Kidney (tissue), 22 donors: ENCODE measurements at places on chromosomes 4 and X. TPM values are rescaled to one million over a fixed set of nuclear protein-coding genes. Genes with fewer than 3 reads are reported as not detected.

The PNMA6A gene
- 4.2 TPM for total RNA-seq

GRCh38 chr4:142126890-142127497 is 490.6 kb downstream of the IL15 start:
- DNase-seq = peak; percentile 83

The GUCY1A1 gene
- total RNA-seq = 64.6 TPM

DNA sequence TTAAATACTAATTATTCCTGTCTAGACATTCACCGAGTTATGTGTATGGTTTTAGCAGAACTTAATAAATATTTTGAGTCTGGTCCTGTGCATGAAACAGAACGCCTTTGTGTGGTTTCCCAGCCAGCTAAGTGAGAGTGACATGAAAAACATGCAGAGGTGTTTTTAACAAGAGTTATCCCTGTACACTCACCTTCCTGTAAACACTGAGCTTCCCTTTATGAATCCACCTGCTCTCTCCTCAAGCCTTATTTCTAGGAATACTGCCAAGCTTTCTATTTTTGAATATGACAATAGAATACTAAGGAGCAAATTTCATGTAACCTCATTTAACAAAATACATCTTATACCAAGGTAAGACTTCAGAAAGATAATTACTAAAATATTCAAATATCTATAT is 270.3 kb upstream of the CTSO start:
- DNase-seq = no peak

DNA sequence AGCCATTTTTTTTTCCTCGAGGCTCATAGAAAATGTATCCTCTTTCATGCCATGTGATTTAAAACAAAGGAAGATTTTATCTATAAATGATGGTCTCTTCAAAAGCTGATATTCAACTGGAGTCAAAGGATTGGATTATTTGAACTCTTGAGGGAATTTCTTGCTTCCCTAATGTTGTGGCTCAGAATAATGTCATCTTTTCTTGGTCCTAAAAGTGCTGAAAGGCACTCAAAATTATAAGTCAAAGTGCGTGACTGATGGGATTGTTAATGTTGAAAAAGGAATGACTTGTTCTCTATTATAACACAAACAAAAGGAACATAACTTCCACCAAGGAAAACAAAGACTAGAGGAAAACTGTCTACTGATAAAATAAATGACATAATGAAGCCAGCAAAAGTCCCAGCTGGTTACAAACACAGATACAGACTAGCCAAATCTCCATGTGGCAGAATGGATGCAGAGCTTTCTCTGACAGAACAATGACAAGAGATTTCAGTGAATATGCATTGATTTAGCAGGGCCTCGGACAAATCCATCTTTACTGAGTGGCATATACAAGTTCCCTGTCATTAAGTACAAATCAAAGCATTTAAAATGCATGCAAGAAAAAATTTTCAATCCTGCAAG is 552.6 kb downstream of the GBA3 start:
- DNase-seq = no peak

- no peak for DNase-seq
Observed at GRCh38 chr4:44791831-44792230, 65.5 kb upstream of the GNPDA2 start.

GRCh38 chr4:74376888-74377483 is 12.0 kb downstream of the EREG start:
- peak; percentile 73 for DNase-seq

DNA sequence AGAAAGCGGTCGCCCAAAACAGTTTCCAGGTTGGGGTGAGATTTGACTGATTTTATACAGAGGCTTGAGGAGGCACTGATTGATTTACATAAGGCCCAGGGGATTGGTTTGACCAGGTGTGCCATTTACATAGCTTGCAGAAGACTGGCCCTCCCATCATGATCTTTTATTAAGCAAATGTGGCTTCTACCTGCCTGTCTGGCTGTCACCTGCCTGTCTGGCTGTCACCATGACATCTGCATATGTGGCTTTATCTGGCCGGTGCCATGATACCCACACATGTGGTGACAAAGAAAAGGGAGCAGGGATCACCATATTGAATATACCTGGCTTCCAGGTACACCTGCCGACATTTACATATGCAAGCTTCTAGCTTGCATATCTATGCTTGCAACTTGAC is 17.0 kb upstream of the CDS1 start:
- DNase-seq = no peak

The CENPI gene
- 0.66 TPM for total RNA-seq

- DNase-seq = peak; percentile 68
Observed at GRCh38 chr4:82360298-82361177, 13.3 kb downstream of the HNRNPD start.

- DNase-seq = no peak
Observed at GRCh38 chr4:129379429-129379828, 283.5 kb downstream of the C4orf33 start.

GRCh38 chr4:176367771-176368465 is 48.2 kb downstream of the SPCS3 start:
- DNase-seq = no peak

GRCh38 chr4:64781737-64782326 is 372.6 kb upstream of the TECRL start:
- DNase-seq = no peak

The KIAA1210 gene
- 0.03 TPM for total RNA-seq

- no peak for DNase-seq
Observed at GRCh38 chrX:155535866-155536265, 76.9 kb downstream of the TMLHE start.

The CACNA1F gene
- 0.25 TPM for total RNA-seq

DNA sequence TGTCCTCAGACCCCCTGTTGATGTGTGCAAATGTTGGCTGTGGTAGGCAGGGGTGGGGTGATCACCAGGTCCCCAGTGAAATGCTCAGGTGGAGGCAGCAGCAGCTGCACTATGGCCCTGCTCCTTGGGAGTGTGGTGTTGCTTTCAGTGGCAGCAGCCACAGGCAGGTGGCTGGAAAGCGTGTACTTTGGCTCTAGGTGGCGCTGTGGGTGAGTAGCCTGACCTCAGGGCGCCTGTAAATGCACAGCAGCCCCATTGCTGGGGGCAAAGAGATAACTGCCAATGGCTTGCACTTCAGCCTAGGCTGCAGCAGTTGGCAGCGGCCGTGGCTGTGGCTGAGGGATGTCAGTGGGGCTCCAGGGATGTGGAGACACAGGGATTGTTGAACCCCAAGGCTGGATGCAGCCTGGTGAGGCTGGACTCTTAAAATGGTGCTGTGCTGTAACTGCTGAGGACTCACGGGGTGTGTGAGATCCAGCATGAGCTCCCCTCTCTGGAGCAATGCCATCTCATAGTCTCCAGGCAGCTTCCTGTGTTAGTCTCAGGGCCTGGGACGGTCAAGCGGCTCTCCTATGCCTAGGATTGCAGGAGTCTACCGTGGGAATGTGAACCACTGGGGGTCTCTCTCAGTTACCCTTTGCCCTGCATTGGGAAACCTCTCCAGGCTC is 421.7 kb upstream of the HTR2C start:
- DNase-seq = no peak

The SLC25A53 gene
- 12.1 TPM for total RNA-seq

DNA sequence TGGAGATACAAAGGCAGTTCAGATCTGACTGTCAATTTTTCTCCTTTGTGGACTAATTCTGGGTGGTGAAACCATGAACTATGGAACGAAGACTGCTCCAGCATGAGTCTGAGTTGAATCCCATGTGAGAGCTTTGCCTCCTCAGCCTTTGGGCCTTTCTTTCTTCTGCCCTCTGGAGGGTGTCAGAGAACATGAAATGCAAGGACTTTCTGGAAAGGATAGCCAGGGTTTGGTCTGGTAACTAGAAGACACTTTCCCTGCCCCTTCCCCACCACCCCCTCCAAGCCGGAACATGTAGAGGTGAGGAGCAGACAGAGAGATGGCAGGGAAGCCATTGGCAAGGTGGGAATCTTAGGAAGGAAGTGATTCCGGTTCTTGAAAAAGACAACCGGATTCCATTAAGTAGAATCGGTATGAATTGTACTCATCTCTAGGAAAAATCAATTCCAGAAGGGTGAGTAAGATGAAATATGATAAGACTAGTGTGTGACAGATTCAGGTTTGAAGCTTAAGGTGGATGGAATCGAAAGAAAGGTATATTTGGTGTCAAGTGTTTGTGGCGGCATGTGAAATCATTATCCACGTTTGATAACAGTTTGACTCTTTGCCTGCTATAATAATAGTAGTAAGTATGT is 19.0 kb downstream of the FHL1 start:
- DNase-seq = no peak

DNA sequence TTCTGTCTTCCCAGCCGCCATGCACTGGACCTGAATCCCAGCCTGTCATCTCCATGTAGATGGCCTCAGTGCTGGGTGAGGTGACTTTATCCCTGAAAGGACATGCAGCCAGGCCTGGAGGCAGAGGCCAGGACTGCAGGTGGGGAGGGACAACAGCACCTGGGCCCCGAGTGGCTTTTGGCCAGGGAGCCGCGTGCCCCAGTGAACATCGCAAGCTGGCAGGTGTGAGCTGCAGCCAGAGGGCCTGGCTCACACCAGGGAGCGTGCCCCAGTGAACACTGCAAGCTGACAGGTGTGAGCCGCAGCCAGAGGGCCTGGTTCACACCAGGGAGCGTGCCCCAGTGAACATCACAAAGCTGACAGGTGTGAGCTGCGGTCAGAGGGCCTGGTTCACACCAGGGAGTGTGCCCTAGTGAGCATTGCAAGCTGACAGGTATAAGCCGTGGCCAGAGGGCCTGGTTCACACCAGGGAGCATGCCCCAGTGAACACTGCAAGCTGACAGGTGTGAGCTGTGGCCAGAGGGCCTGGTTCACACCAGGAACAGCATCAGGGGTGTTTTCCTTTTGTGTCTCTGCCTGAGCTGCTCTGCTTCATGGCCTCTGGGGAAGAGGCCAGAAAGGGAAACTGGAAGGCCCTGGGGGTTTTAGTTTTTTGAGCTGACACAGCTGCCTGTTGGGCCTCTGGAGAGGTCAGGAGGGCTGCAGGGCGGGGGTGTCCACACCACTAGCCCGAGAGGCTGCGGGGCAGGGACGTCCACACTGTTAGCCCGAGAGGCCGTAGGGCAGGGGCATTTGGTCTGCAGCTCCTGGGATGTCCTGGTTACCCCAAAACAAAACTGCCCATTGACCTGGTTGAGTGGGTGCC is 22.7 kb upstream of the PSAPL1 start:
- DNase-seq = no peak

- DNase-seq = no peak
Observed at GRCh38 chr4:113823291-113823659, 61.7 kb upstream of the CAMK2D start.

The RELL1 gene
- 38.4 TPM for total RNA-seq

- DNase-seq = no peak
Observed at GRCh38 chrX:9864011-9864410, 77.8 kb downstream of the SHROOM2 start.

GRCh38 chr4:132123870-132124623 is 1025.0 kb upstream of the PCDH10 start:
- no peak for DNase-seq

The SRPK3 gene
- 1.1 TPM for total RNA-seq

DNA sequence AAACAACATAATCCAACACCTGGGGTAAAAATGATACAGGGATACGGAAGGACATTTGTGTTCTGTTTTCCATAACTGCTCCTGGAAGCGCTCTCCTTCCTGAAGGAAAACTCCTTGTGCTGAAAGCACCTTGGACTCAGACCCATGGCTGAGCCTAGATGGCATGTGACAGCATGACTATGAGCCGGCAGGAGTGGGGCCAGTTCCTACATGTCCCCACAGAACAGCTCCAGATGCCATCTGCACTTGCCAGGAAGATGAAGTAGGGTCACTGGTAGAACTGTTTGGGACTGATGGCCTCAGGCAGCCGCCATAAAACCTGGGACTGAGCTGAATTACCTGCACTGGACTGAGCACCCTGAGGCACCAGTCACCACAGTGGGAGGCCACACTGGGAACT is 56.0 kb upstream of the BCLAF3 start:
- no peak for DNase-seq

DNA sequence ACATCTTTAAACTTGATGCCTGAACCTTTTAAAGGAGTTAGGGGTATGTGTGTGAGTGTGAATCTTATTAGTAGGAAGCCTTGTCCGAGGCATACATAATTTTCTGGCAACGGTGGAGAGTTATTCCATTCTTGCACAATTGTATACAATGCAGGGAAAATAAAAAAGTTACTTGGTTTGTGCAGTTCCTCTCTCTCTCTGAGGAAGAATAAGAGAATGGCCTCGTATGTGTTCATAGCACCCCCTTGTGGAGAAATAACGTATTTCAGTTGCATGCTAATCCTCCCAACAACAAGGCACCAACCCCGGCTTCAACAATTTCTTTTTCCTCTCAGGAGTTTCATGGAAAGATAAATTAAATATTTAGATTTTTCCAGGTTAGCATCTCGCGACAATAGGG is 33.7 kb upstream of the FGF13 start:
- peak; percentile 39 for DNase-seq

The TLR2 gene
- 59.5 TPM for total RNA-seq

GRCh38 chrX:2471641-2472040 is 29.1 kb downstream of the DHRSX start:
- DNase-seq = no peak

GRCh38 chr4:6307230-6307629 is 37.6 kb downstream of the WFS1 start:
- DNase-seq = no peak

DNA sequence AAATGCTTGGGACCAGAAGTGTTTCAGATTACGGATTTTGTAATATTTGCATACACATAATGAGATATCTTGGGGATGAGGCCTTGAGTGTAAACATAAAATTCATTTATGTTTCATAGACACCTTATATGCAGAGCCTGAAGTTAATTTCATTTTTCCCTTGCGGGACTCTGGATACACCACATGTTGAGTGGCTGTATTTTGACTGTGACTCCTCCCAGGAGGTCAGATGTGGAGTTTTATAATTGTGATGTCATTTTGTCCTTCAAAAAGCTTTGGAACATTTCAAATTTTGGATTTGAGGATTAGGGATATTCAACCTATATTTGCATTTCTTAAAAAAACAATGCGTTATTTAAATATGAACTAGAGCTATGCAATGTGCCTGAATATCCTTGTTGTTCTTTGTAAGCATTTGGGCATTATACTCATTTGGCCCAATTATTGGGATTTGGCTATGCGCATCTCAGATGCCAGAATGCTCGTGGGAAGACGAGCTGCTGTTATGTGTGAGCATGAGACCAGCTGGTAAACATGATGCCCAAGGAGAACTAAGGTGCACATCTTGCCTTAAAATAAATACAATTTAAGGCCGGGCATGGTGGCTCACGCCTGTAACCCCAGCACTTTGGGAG is 223.0 kb upstream of the STS start:
- DNase-seq = no peak

DNA sequence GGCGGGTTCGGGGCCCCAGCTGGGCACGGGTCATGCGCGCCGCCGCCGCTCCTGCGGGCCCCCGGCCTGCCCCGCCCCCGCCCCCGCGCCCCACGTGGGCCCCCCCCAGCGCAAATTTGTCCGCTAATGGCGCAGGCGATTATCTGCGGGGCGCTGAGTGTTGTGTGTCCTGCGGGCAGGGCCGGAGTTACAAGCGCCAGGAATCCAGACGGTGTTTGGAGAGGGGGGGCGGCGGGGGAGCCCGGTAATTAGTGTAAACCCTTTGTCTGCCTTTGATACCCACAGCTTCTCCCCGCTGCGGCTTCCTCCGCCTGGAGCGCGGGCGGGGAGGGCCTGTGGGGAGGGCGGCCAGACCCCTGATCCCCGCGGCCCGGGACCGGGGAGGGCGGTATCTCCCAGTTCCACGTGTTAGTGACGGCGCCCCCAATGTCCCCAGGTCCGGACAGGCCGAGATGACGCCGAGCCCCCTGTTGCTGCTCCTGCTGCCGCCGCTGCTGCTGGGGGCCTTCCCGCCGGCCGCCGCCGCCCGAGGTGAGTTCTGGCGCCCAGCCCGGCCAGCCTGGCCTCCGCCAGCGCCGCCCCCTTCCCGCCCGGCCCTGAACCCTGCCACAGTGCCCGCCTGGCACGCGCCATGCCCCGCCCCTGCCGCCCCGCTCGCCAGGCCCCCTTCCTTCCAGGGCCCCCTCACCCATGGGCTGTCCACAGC is 761 bp downstream of the FGFRL1 start:
- peak; percentile 87 for DNase-seq
